ENCODE measurements at places on chromosomes 6 and 20.

- no peak for DNase-seq
Measured at GRCh38 chr6:15447546-15448267, 201.8 kb downstream of the JARID2 start.

DNA sequence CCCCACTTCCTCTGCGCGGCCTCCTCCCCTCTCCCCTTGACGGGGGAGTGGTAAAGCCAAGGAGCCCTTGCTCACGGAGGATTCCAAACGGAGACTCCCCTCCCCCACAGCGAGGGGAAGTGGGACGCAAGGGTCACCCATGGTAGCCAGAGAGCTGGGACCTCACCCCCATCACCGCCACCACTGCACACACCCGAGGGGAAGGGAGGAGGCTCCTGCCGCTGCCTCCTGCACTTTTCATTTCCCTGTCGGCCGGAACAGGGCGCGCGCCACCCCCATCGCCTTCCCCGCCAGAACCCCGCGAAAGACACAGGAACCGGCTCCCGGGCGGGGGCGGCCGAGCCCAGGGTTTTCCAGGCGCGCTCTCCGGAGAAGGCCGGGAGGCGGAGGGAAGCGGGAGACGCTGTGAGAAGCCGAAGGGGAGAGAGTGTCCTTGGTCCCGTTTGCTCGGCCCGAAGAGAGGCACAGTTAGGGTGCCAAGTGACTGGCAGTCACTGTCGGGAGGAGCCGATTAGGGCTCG is 789 bp downstream of the CCND3 start:
- no peak for DNase-seq

GRCh38 chr6:150269857-150270223 is 99.0 kb upstream of the IYD start:
- no peak for DNase-seq

- no peak for DNase-seq
Measured at GRCh38 chr6:33166811-33167210, 25.5 kb downstream of the COL11A2 start.

- no peak for DNase-seq
Measured at GRCh38 chr20:59748619-59749191, 144.4 kb downstream of the PHACTR3 start.

DNA sequence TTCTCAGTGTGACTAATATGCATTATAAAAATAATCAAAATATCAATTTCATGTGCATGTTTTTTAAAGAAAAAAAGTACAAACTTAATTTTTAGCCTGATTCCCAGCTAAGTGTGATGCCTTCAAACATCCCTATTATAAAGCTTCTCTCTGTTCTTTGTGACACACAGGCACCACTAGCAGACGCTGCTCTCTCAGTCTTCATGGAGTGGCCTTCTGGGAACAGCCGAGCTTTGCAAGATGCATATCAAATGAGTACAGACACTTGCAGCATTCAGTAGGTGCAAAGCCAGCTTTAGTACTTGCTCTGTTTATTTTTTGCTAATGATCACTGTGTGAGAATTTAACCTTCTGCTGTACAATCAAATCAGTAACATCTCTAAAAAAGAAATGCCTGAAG is 340.0 kb downstream of the ADGRB3 start:
- no peak for DNase-seq

- no peak for DNase-seq
Measured at GRCh38 chr6:89118931-89119330, 1.1 kb upstream of the SRSF12 start.

GRCh38 chr6:46734867-46735719 is at the start of gene PLA2G7:
TSS of gene PLA2G7 (minus strand) at chr6:46735375. CDS start at chr6:46722891, 12,484 bp downstream.
- DNase-seq = no peak

- no peak for DNase-seq
Measured at GRCh38 chr6:39225946-39226437, 3.3 kb downstream of the KCNK5 start.

GRCh38 chr20:35575958-35576357 is 34.1 kb downstream of the ERGIC3 start:
- DNase-seq = no peak

GRCh38 chr20:53809728-53810365 is 216.2 kb upstream of the ZNF217 start:
- no peak for DNase-seq

DNA sequence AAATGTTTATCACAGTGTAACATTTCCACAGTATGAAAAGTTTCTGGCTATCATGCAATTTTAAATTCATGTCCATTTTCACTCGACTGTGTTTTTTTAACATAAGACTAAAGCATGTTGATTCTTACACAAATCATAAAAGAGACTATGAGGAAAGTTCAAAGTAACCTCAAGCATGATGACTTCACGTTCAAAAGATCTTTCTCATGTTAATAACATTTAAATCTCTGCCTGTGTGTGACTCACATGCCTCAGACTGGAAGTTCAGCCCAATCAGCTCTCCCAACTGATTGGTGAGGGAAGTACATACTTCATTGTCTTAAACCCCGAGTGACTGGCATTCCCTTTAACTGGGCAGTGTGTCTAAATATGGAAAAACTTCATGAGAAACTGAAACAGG is 37.4 kb downstream of the ATXN1 start:
- DNase-seq = no peak

- no peak for DNase-seq
Measured at GRCh38 chr6:36419310-36419709, 23.3 kb downstream of the PXT1 start.

DNA sequence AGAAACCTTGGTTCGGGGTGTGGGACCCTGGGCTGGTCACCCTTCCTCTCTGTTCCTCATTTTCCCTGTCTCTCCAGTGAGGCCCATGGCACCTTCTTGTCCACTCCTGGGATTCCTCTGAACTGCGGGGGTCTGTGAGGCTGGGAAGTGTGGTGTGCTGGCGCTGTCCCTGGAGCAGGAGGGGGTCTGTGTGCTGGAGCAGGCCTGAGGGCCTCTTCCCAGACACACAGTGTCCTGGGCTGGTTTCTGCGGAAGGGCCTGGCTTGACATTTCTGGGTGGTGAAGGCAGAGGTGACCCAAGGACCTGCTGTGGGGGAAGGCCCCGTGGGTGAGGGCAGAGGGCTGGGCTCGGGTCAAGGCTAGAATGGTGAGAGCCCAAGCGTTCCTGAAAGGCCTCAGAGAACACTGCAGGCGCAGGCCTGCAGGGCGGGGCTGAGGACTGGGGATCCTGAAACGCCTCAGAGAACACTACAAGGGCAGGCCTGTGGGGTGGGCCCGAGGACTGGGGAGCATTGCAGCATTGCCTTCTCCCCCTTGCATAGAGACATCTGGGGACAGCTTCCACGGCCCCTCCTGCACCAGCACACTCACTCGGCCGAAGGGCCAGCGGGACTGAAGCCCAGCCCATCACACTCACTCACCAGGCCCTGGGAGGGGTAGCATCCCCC is 10.6 kb upstream of the BAK1 start:
- no peak for DNase-seq

DNA sequence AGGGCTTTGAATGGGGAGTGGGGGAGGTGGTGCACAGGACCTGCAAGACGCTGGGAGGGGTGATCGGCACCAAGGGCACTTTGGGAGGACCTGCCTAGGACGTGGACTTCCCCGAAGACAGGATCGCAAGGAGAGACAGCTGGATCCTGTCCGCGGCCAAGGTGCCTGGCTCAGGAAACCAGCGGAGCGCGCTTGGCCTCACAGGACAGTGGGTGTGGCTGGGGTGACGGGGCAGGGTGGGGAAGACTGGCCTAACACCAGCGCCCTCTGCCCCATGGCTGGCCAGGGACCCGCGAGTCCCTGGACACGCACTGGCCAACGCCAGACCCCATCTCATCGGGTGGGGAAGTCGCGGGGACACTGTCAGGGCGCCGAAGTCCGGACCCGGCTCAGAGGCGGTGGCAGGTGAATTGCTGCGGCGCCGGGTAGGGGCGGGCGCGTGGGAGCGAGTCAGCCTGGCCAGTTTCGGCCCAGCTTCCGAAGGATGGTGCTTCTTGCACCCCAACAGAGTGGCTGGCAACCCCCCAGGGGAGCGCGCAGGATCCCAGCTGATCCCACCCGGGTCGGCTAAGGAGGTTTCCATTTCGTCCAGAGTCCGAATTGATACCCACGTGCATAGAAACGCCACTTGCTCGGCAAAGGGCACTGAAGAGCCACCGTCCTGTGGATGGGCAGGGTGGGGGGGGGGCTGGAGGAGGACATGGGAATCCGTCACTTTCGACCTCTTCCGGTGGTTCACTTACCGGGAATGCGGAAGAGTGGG is 785 bp upstream of the THBD start:
- DNase-seq = no peak
